ENCODE measurements at places on chromosomes 1 and 21. TPM values are rescaled to one million over a fixed set of nuclear protein-coding genes. Genes with fewer than 3 reads are reported as not detected.

- no peak for DNase-seq
Measured at GRCh38 chr1:200979574-200980451, 43.7 kb downstream of the KIF21B start.

The SHE gene
- 11.3 TPM for polyA plus RNA-seq

DNA sequence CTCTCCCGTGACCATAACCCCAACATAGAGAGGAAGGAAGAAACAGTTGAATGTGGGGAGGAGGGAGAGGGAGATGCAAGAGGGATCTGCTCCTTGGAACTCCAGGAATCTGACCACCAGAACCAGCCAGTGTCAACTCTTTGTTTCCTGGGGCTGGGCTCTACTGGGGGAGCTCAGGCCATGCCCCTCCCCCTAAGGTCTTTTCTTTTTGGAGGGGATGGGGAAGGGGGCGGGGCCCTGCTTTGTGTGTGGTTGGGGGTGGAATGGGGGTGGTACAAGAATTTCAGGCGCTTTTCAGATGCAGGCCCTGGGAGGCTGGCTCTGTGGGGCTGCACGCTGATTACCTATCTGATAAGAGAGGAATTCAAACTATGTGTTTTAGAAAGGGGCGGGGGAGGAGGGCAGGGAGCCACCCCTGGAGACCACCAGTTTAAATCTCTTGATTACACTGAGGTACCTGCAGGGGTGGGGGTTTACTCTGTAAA, 8.3 kb downstream of the LIN28A start:
- DNase-seq, result no peak

- no peak for DNase-seq
Measured at GRCh38 chr1:6086762-6087376, 41.2 kb downstream of the KCNAB2 start.

DNA sequence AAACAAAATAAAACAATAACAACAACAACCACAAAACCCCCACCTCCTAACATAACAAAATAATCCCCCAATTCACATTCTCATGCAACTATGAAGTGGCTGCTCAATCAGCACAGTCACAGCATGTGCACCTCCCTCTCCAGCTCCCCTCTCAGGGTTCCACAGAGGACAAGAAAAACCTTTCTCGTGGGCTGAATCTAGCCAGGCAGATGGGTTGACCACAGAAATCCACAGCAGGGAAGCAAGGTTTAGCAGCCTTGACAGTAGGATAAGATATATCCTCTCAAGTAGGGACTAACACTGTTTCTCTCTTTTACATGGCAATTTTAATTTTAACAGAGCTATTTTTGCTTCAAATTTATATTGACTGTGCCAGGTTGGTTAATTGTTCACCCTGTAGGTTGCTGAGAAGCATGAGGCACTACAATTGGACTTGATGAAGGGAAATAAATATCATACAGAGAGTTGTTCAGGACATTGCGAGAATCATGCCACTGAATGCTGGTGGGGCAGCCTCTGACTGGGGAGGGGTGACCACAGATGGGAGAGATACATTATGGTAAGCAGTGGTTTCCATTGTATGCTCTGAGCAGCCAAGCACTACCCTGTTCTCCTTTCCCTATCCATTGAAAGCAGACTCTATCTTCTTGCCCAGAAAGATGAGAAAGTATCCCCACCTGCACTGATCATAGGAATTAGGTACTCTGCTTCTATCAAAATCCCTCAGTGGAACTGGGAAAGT, 535.1 kb downstream of the DPYD start:
- DNase-seq, result no peak

DNA sequence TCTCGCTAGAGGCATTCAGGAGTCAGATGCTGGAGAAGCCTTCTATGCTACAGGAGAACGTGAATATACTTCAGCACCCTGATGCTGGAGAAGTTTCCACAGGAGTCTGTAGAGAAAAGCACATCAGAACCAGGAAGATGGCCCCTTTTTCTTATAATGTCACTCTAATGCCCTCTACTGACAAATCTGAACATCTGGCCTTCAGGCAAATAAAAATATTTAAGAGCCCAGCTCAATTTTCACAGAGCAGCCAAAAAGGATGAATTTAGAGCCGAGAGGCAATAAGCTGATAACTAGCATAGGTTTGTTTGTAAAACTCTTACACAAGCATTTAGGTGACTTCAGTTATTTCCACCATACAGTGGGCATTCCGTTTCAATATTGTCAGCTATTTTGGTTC, 3.8 kb upstream of the RRP15 start:
- DNase-seq, result no peak
